Chondrocyte (in vitro differentiated cells): ENCODE measurements at places on chromosomes 3 and 15.

DNA sequence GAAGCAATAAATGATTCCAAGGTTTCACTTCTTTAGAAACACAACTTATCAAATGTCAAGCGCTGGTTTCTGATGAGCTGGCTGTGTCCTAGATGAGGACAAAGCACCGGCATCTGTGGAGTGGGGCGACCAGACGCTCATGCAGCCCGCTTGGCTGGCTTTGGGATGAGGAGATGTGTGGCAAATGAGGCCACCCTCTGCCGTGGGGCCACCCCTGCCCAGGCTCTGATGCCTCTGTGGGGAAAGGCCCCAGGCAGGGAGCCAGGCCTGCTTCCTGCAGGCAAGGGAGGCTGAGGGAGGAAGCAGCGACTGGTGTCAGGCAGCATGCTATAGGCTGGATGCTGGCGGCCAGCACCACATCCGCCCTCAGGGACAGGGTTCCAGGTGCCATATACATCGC is 102.9 kb downstream of the HERC2 start:
- H3K27me3 ChIP-seq: no peaks in the 10 kb centered on the region
- H3K36me3 ChIP-seq: peaks cover 18% of the 10 kb centered on the region
- H3K4me1 ChIP-seq: no peaks in the 10 kb centered on the region
- no peak for DNase-seq

DNA sequence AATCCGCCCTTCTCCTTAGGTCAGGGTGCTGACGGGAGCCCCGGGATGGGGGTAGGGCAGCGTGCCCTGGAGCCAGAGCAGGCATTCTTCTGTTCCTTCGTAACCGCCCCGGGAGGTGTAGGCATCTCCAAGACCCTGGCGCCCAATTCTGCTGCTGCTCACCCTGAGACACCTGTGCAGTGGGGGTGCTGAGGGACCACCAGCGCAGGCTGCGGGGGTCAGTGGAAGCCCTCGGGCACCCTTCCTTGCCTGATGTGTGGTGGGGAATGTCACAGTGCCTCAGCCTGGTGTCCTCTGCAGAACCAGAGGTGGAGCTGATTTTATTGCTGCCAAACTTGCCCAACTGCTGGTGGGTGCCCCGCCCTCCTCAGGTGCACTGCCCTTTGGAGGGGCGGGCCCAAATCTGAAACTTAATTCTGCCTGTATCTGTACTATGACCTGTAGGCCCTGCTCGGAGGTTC is 7.3 kb downstream of the CSK start:
- H3K4me3 ChIP-seq: no peak overlapping the region
- DNase-seq: no peak
- no peaks in the 10 kb centered on the region for H3K27me3 ChIP-seq

DNA sequence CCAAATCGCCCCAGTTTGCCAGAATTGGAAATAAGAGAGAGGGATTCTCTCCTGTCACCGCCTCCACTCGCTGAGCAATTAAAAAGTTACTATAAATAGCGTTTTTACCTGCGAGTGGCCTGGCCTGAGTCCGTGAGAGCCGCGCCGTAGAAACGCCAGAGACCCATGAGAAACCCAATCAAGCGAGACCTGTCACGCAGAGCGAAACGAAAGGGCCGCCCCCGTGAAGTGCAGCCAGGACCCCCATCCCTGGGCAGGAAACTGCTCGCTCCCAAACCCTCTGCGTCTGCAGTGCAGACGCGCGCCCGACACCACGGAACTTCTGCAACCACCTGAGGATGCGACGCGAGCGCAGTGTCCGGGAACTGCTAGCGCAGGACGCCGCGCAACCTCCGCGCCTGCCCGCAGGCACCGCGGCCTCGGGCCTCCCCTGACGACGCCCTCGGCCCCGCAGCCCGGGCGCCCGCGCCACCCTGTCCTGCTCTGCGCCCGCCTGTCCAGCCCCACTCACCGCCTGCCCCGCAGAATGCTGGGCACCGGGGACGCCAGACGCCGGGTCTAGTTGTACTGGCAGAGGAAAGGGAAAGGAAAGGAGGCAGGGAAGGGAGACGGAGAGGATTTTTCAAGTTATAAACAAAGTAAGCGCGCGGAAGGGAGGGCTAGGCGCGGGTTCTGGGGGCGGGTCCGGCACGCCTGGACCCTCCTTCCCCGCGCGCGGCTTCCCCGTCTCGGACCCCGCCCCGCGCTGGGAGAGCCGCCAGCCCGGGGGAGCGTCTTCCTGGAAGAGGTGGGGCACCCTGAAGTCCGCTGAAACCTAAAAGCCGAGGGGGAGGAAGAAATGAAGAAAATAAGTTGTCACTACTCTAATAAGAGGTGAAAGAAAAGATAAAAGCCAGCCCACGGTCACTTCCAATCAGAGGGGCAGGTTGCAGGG is at the start of gene PLSCR4:
PLSCR4 (minus strand) TSS at position 657 of the 934 bp plus-strand sequence. CDS start 29,034 bp downstream, outside the sequence.
- no peak for DNase-seq
- H3K4me3 ChIP-seq: peak within 1 kb of the TSS; percentile 80
- peaks cover 24% of the 10 kb centered on the region for H3K4me1 ChIP-seq
- peaks cover 3% of the 10 kb centered on the region for H3K36me3 ChIP-seq

- H3K27me3 ChIP-seq: no peaks in the 10 kb centered on the region
- no peak overlapping the region for H3K4me3 ChIP-seq
- H3K27ac ChIP-seq: peak overlapping the region; percentile 36
- peaks cover 40% of the 10 kb centered on the region for H3K36me3 ChIP-seq
Measured at GRCh38 chr3:128070898-128071591, 18.8 kb downstream of the SEC61A1 start.

- H3K27ac ChIP-seq: no peak overlapping the region
- H3K36me3 ChIP-seq: peaks cover 2% of the 10 kb centered on the region
- H3K27me3 ChIP-seq: no peaks in the 10 kb centered on the region
- H3K4me1 ChIP-seq: peaks cover 32% of the 10 kb centered on the region
- no peak for DNase-seq
Measured at GRCh38 chr3:124298301-124298700, 306.4 kb upstream of the ROPN1 start.

DNA sequence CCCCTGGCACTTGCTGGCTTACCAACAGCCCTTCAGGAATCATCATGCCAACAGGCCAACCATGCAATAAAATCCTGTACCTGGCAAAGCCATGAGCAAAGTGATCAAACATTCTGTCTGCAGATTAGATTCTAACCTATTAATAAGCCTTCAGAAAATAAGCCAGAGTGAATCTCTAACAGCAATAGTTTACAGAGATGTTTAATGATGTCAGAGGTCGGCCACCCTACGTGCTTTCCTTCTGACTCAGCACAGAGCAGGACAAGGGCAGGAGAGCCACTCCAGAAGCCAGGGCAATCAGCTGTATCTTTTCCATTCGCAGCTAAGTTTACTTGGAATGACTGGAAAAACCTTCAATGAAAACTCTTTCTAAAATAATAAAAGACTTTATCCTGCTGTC is 13.1 kb downstream of the COL8A1 start:
- peak overlapping the region; percentile 79 for H3K27ac ChIP-seq
- peak overlapping the region; percentile 47 for H3K4me3 ChIP-seq
- no peak for DNase-seq
- peaks cover 55% of the 10 kb centered on the region for H3K36me3 ChIP-seq
- no peaks in the 10 kb centered on the region for H3K27me3 ChIP-seq

- peaks cover 4% of the 10 kb centered on the region for H3K27me3 ChIP-seq
- no peak for DNase-seq
- peaks cover 13% of the 10 kb centered on the region for H3K4me1 ChIP-seq
- no peak overlapping the region for H3K4me3 ChIP-seq
Measured at GRCh38 chr3:189631409-189631808, 220 bp downstream of the TP63 start.

- no peak for DNase-seq
- H3K36me3 ChIP-seq: no peaks in the 10 kb centered on the region
- peaks cover 3% of the 10 kb centered on the region for H3K4me1 ChIP-seq
- no peak overlapping the region for H3K27ac ChIP-seq
- H3K27me3 ChIP-seq: no peaks in the 10 kb centered on the region
- no peak overlapping the region for H3K4me3 ChIP-seq
Measured at GRCh38 chr3:168419091-168419490, 323.4 kb upstream of the GOLIM4 start.

GRCh38 chr3:124206225-124207055 is 214.5 kb upstream of the ROPN1 start:
- no peak for DNase-seq
- H3K36me3 ChIP-seq: peaks cover 3% of the 10 kb centered on the region
- H3K4me1 ChIP-seq: peaks cover 29% of the 10 kb centered on the region
- H3K4me3 ChIP-seq: no peak overlapping the region

DNA sequence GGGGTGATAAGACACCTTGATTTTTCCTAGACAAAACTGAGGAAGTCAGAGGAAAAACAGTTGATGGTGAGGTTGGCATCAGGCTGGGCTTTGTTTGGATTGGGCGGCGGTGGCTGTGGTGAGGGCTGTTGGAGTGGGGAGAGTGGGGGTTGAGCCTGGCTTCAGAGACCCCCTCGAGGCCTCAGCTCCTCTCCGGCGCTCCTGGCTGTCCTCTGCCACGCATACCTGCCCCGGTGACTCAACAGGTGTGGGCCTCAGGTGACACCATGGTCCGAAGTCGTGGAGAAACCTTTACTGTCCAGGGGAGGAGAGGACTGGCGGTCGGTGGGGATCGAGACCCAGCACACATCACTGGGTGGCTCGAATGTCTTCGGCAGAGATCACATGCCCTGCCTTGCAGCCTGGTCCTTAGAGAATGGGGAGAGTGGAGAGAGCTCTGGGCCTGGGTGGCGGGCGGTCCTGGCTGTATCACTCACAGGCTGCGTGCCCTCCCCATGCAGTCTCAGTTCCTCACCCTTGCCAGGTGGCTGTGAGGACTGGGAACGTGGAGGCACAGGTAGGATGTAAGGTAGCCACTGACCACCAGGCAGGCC is 2.6 kb downstream of the APBA2 start:
- H3K4me3 ChIP-seq: no peak overlapping the region
- H3K36me3 ChIP-seq: no peaks in the 10 kb centered on the region
- peak; percentile 72 for DNase-seq
